ENCODE measurements at places on chromosomes 16 and 17. TPM values are rescaled to one million over a fixed set of nuclear protein-coding genes. Genes with fewer than 3 reads are reported as not detected.

The CACNG3 gene
- not detected for total RNA-seq

The NLK gene
- 28.2 TPM for total RNA-seq

The DLX3 gene
- not detected for total RNA-seq

The AGRP gene
- total RNA-seq: not detected

The CCDC144A gene
- total RNA-seq: 1.1 TPM

The PLCD3 gene
- 9.0 TPM for total RNA-seq

The MYO15A gene
- 0.17 TPM for total RNA-seq

The MT3 gene
- total RNA-seq: not detected

The IFI35 gene
- total RNA-seq: 7.8 TPM

The CIITA gene
- 0.33 TPM for total RNA-seq

The CLDN7 gene
- total RNA-seq: 0.76 TPM

The C16orf74 gene
- 4.8 TPM for total RNA-seq

The HOXB6 gene
- total RNA-seq: 4.8 TPM

The RSKR gene
- 3.3 TPM for total RNA-seq

The KAT7 gene
- total RNA-seq: 62.0 TPM

The ZNF385C gene
- not detected for total RNA-seq

The TSPAN10 gene
- 0.43 TPM for total RNA-seq

The METTL9 gene
- 204 TPM for total RNA-seq

The CPHXL gene
- not detected for total RNA-seq

The CMC2 gene
- 23.7 TPM for total RNA-seq

The ANKRD40CL gene
- total RNA-seq: not detected

The TBC1D3I gene
- not detected for total RNA-seq

The FAHD1 gene
- 67.1 TPM for total RNA-seq

The PHB1 gene
- total RNA-seq: 115 TPM

All from dermis lymphatic vessel endothelial cell (primary cell).